ENCODE measurements at places on chromosomes 6 and 20.

GRCh38 chr20:845226-845868 lies 11.8 kb downstream of the FAM110A start:
- no peak for DNase-seq

DNA sequence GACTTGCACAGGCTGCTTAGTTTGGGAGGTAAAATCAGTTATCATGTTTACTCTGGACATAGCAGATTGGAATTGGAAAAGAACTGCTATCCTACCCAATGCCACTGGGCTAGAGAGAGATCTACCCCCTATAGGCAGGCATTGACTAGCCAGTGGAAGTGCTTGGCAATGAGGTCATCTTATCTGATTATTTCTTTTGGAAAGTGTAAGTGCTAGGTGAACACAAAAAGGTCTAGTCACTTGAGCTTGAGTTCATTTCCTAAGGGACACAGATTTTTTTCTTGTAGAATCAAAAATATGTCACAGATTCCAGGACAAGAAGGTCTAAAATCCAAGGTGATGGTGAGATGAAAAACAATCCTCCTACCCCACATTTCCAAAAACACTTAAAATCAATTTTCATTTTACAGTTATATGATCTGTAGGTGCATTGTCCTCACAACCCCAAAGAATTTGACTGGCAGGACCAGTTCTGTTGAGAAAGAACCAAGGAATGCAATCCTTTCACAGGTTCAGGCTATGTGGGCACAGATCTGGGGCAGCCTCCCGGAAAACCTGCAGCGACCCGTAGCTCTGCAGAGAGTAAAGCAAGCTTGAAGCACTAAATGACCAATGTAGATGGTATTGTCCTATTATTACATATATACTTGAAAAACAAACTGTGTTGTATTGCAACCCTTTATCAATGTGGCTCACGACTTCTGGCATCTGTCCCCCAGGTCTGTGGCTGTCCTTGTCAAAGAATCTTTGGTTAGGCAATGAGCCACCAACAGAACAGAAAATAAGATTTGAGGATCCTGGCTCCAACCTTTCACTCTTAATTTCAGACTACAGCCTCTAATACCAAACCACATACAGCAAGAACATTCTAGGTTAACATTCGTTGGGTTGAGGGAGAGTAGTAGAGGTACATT lies 67.3 kb upstream of the ADTRP start:
- DNase-seq: no peak

DNA sequence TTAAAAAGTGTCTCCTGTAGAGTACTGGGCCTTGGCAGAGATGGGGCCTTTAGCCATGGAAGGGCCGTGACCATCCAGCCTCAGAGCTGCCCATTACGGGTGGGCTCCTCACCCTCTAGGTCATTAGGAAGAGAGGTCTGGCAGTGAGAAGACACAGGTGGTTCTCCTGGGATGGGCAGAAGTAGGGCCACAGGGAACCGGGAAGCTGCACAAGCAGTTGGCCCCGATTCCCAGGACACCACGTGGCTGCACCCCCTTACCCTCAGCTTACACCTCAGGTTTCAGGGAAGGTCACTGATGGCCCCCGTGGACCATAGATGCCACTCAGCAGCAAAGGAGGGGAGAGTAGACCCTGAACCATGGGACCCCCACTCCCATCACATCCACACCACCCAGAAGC lies 1.6 kb downstream of the RAET1G start:
- DNase-seq: no peak

GRCh38 chr20:10516529-10516928 lies 81.4 kb downstream of the SLX4IP start:
- DNase-seq: no peak

GRCh38 chr6:132760256-132760655 lies 2.6 kb upstream of the VNN2 start:
- no peak for DNase-seq

DNA sequence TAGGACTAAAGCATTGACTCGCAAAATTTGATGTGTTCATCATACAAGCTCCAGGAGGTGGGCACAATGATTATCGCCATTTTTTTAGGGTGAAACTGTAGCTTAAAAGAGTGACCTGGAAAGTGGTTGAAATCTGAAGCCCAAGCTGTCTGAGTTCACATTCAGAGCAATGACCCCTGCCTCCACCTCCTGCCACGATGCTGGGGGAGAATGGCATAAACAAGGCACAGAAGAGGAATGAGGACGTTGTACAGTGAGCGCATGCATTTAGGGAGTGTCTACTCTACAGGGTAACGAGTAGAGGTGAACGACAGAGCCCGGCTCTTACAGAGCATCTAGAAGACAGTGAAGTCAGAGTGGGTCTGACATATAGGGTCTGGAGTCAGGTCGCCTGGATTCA lies 37.2 kb downstream of the CNKSR3 start:
- no peak for DNase-seq

GRCh38 chr20:51800060-51800871 lies 2.1 kb downstream of the SALL4 start:
- DNase-seq: no peak

- no peak for DNase-seq
These were observed 163.8 kb downstream of the HIVEP2 start for GRCh38 chr6:142781129-142781528.

DNA sequence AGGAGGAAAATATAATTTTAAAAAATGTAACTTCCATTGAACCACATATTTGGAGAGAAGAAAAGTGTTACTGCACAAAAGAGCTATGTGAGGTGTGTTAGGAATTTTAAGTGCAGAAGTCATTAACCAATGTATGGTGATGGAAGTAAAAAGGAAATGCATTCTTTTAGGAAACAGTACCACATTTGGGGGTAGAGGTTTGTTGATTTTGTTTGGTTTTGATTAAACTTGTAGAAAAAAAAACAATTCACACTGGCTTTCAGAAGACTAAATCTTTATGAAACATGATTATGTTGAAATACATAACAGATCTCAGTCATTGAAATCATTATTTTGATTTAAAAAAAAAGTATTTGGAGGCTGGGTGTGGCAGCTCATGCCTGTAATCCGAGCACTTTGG lies 1287.0 kb upstream of the GJE1 start:
- DNase-seq: no peak

- DNase-seq: peak; percentile 72
These were observed 74.9 kb downstream of the NCOA3 start for GRCh38 chr20:47576516-47577033.

GRCh38 chr6:168021581-168021980 lies 24.1 kb downstream of the KIF25 start:
- DNase-seq: no peak

GRCh38 chr6:167739721-167740475 lies 86.8 kb upstream of the AFDN start:
- DNase-seq: no peak

- no peak for DNase-seq
These were observed 378.1 kb downstream of the RNGTT start for GRCh38 chr6:88585276-88585692.

GRCh38 chr6:130849594-130849993 lies 22.4 kb downstream of the SMLR1 start:
- DNase-seq: no peak

DNA sequence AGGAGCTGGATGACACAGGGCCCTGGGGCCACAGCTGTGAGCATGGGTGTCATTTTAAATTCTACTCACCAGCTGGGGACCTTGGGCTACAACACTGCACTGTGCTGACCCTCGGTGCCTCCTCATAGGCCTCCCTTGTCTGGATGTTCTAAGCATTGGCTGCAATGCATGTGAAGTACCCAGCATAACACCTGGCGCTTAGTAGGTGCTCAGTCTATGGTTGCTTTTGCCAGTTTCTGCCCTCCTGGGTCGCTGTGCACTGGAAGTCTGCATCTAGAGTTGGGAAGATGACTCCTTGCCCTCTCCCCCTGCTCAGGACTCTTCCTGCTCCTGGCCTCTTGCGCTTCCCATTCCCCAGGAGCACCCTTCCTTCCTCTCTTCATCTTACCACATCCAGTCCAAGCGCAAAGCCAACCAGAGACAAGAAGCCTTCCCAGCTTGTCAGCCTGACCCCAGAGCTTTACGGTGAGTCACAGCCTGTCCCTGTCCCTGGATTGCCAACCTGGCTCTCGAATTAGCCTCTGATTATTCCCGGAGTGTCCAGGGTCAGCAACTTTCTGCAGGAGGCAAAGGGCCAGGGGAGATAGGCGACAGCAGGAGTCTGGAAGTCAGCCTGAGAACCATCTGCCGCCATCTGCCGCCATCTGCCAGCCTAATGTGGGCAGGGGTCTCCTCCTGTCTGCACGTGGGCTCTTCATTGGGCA lies 8.8 kb downstream of the SLC13A3 start:
- no peak for DNase-seq

GRCh38 chr6:108795122-108795521 lies 53.1 kb upstream of the ARMC2 start:
- no peak for DNase-seq

DNA sequence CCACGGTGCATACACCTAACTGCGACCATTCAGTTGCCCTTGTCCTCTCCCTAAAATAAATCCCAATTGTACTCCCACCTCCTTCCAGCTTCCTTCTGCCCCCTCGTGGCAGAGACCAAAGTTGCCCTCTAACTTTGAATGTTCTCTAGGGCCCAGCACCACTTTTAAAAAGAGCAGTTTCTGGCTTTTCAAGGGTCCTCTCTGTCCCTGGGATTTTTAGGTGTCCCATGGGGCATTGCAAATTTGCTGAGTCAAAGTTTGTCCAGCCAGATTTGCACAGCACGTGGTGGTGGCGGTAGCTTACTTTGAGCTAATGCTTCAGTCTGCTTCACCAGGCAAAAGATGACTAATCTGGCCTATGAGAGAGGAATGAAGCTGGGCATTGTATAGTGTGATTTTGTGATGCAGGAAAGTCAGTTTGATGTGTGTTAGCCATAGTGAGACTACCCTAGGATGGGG lies 100.2 kb downstream of the PERP start:
- no peak for DNase-seq

- no peak for DNase-seq
These were observed 134.2 kb downstream of the CEP57L1 start for GRCh38 chr6:109229536-109229935.

GRCh38 chr6:143513410-143513809 lies 1.9 kb upstream of the FUCA2 start:
- no peak for DNase-seq

GRCh38 chr6:95587989-95588388 lies 10.7 kb downstream of the MANEA start:
- no peak for DNase-seq

DNA sequence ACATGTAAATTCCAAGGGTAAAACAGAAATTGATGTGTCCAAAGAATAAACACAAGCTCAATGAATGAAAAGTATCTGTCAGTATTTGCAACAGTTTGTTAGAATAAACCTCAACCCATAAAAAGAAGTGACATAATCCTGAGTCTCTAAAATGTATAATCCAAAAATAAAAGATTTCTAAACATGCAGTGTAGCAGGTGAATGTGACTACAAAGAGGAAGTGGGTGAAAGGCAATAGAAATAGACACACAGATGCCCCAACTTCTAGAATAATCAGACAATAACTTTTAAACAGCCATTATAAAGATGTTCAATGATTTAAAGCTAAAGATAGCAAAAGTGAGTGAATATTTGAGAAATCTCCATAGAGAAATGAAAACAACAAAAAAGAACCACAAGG lies 1009.2 kb upstream of the GJE1 start:
- no peak for DNase-seq

DNA sequence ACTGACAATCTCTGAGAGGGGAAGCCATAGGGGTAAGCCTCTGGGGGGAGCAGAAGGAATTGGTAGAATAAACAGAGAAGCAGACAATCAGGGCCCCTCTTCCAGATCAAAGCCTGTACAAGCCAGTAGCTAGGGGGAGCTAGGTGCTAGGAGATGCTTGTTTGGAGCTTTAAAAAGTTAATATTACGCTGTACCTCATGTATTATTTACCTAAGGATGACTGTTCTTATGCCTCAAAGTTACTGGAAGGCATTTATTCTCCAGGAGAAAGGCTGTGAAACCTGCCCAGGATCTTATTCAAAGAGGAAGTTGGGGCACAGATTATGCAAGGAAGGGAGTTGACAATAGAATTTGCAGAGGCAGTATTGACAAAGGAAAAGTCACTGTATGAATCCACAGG lies 111.8 kb upstream of the SLC35F1 start:
- DNase-seq: no peak

GRCh38 chr6:147126618-147127022 lies 77.6 kb upstream of the STXBP5 start:
- no peak for DNase-seq

- no peak for DNase-seq
These were observed 267.7 kb downstream of the FARS2 start for GRCh38 chr6:5529015-5529414.

DNA sequence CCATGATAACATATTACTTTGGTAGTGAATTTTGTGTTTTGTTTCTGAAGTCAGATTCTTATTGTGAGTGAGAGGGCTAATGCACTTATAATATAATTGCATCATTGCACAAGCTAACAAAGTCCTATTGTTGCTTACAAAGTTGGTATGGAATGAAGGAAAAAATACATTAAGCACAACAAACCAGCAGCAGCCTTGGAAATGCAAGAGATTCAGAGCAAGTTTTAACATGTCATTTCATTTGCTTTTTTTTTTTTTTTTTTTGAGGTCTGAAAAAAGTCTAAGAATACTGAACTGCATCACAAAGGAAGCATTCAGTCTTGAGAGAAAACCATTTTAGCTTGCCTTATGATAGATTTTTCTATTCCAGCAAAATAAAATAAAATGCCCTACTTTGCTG lies 57.6 kb downstream of the PLCB4 start:
- DNase-seq: no peak

GRCh38 chr6:112296122-112296521 lies 41.8 kb upstream of the LAMA4 start:
- no peak for DNase-seq

GRCh38 chr6:170057034-170057734 lies 233.7 kb downstream of the DLL1 start:
- no peak for DNase-seq

- no peak for DNase-seq
These were observed 202.6 kb downstream of the PLCB1 start for GRCh38 chr20:8334641-8335040.
